NCI-H2029 treated with DMSO at 0.1 percent for 48 hours (cell line): ENCODE measurements at places on chromosomes 2 and 18.

DNA sequence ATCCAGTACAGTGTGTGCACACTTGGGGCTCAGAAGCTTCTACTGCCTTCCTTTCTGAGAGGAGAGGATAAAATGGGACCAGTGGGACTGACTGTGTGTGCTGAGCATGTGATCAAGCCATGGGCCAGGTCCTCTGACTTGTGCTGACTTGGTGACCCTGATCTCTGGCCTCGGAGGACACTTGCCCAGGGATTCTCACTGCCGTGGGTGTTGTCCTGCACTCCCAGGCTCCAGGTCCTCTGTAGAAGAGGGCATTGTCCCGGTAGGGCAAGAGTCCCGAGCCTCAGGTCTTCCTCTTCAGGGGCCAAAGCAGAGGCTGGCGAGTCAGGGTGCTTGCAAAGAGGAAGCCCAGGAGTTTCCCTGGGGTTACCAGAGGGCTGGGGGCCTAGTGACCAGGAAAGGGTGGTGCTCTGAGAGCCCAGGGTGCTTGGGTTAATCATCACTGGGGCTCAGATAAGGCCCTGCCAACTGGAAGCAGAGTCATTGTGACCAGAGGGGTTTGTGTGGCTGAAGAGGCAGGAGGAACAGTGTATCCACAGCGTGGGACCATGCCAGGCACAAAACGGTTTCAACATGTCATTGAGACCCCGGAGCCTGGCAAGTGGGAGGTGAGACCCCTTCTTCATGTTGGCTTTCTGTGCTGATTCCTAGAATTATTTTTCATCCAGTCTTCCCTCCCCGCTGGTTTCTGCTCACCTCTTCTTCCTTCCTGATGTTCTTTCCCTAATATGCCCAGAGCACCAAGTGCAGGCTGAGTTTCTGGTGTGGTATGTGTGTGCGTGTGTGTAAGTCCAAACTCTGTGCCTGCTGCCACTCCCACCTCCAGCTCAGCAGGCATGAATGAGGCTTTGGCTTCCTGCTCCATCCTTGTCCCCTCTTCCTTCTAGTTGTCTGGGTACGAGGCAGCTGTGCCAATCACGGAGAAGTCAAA lies at the start of gene GCKR:
TSS of gene GCKR (plus strand) at position 483 of the 931 bp plus-strand sequence. CDS start at position 549, 66 bp downstream.
- no peak for DNase-seq

DNA sequence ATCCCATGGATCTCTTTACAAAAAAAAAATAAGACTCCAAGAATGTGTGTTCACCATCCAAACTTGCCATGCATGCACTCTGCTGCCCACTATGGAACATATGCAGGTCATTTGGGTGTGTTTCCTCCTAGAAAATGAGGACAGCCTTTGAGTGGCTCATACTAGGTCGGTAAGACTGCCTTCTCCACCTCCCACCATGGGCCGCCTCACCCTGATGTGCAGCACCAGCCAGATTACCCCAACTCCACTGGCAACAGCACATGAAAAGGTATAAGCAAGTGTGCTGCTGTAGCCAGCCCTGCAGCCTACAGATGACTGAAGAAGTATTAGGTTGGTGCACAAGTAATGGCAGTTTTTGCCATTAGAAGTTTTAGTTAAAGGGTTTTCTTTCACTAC lies 214.2 kb downstream of the ATAD2B start:
- DNase-seq: no peak

GRCh38 chr18:29779096-29779495 lies 1263.4 kb downstream of the DSC3 start:
- no peak for DNase-seq

- no peak for DNase-seq
Measured at GRCh38 chr2:196336207-196336606, 164.8 kb upstream of the STK17B start.

DNA sequence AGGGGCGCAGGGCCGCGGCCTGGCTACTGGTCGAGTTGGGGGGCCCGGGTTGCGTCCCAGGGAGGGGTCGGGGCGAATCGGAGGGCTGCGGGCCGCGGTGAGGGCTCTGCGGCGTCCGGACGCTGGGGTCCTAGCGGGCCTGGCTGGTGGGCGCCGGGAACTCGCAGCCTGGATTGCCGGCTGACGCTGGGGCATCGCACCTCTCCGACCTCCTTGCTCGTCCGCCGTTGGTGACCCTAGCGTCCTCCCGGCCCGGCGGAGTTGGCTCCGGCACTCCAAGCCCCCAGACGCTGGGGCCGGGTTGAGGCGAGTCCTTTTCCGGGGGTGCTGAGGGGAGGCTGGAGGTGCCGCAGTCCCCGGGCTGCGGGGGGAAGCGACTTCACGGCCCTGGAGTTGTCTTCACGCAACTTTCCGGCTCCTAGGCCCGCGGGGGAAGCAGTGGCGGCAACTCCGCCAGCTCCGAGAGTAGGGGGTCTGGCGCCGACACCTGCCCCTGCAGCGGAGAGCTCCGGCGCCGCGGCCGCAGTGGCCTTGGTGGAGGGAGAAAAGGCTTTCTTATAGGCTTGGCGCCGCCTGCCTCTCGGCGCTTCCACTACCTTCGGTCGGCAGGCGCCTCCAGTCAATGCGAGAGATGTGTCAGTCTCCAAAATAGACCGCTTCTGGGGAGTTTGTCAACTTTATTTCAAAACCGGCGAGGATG lies 70.3 kb downstream of the HAUS1 start:
- DNase-seq: no peak

DNA sequence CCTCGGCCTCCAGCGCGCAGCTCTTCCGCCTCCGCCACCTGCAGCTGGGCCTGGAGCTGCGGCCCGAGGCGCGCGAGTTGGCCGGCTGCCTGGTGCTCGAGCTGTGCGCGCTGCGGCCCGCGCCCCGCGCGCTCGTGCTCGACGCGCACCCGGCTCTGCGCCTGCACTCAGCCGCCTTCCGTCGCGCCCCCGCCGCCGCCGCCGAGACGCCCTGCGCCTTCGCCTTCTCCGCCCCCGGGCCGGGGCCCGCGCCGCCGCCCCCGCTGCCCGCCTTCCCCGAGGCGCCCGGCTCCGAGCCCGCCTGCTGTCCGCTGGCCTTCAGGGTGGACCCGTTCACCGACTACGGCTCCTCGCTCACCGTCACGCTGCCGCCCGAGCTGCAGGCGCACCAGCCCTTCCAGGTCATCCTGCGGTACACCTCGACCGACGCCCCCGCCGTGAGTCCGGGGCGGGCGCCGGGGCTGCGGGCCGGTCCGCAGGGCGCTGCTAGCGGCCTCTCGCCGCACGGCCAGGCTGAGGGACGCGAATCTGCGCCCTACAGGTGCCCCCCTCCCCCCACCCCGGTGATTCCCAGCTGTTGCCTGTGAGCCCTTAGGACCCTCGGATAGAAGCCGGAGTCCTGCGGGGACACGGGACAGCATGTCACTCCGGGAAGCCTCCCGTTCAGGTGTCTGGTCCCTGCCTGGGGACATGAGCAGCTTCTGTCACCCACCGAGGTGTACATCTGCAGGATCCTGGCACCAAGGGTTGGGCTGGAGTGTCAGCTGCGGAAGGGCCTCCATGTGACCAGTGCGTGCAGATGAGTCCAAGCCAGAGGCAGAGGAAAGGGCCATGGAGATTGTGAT lies 616 bp downstream of the RNPEPL1 start:
- no peak for DNase-seq

GRCh38 chr2:21620771-21621170 lies 497.0 kb downstream of the TDRD15 start:
- DNase-seq: no peak

DNA sequence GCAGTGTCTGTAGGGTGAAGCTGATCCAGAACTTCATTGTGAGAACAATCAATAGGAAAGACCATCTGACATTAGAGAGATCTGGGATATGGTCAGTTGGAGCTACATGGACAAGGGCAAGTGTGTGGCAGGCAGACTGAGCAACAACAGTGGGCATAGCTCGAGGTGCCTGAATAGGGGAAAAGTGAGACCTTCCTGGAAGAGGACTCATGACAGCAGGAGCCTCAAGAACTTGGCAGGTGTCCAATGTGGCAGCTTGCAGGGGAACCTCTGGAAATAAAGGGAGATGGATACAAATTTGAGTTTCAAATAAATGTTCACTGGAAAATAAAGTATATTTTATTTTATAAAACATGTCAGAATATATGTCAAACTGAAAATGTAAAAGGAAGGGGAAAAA lies 117.9 kb downstream of the TANC1 start:
- DNase-seq: peak; percentile 58

- DNase-seq: no peak
Measured at GRCh38 chr2:68744366-68744912, 9.8 kb downstream of the ARHGAP25 start.

GRCh38 chr18:55323051-55323994 lies 264.7 kb downstream of the TCF4 start:
- DNase-seq: no peak

- no peak for DNase-seq
Measured at GRCh38 chr2:235937936-235938335, 230.2 kb downstream of the GBX2 start.

- DNase-seq: no peak
Measured at GRCh38 chr18:2846636-2847316, at the start of gene EMILIN2. EMILIN2 (plus strand) TSS chr18:2847006; CDS start chr18:2847189, 183 bp downstream.
